NCI-H1930 (cell line): ENCODE measurements at places on chromosomes 4 and X.

GRCh38 chr4:15955670-15956069 lies 7.3 kb downstream of the FGFBP2 start:
- DNase-seq = no peak

- DNase-seq = no peak
Observed at GRCh38 chr4:8778760-8779159, 92.9 kb downstream of the HMX1 start.

GRCh38 chrX:44245733-44246132 lies 97.7 kb downstream of the EFHC2 start:
- peak; percentile 17 for DNase-seq

GRCh38 chr4:7858498-7858897 lies 81.2 kb downstream of the AFAP1 start:
- no peak for DNase-seq

DNA sequence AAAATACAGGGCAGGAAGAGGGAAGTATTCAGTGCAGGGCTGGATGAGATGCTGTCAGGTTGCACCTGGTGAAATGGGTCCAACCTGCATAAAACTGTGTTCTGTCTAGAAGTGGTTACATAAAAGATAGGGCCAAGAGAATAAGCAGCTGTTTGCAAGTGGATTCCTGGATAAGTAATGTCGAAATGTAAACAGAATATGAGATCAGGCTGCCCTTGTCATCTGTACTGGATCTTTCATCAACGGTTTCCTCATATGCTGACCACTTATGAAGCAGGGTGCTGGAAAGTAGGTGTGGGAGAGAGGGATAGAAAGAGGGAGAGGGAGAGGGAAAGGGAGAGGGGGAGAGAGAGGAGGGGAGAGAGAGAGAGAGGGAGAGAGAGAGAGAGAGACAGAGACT lies 349.8 kb upstream of the CPEB2 start:
- no peak for DNase-seq

- DNase-seq = no peak
Observed at GRCh38 chr4:13329340-13329850, 154.7 kb downstream of the RAB28 start.

- DNase-seq = no peak
Observed at GRCh38 chrX:275476-275966, 5.7 kb upstream of the PLCXD1 start.

GRCh38 chr4:167232805-167233684 lies 1.2 kb downstream of the SPOCK3 start:
- no peak for DNase-seq

DNA sequence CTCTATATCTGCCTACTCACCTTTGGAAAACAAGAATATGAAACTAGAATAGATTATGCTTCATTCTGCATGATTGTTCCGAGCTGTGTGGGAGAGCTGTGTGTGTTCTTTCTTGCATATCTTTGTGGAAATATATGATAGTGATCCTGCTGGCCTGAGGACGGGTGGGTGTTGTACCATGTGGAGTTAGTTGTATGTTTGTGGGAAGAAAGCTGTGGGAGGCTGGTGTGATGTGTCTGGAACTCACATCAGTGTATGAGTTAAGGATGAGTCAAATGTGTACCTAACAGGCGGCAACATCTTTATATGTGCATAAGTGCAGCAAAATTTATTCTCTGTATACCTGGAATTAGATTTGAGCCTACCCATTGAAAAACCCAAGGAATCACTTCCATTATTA lies 208.1 kb upstream of the ADGRL3 start:
- DNase-seq = no peak

- no peak for DNase-seq
Observed at GRCh38 chr4:101020956-101021355, 326.4 kb downstream of the PPP3CA start.

- DNase-seq = no peak
Observed at GRCh38 chrX:77436682-77437081, 10.5 kb upstream of the FGF16 start.

- no peak for DNase-seq
Observed at GRCh38 chrX:13290891-13291614, 28.8 kb downstream of the ATXN3L start.

DNA sequence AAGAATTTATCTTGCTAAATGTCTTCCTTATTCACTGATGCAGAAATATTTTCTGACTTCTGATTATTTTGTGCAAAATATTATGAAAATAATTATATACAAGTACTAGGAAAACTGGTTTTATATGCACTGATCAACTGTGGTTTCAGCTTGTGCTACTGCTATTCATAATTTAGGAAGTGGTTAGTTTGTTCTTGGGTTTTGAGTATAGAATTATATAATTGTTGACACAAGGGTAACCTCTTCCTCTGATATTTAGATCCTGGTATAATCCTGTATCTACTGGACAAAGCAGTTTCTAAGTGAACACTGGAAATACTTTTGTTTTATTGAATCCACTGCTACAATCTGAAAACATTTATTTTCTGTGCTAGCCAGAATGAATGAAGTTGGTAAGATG lies 182.8 kb downstream of the PDGFC start:
- DNase-seq = no peak

GRCh38 chr4:1014291-1015167 lies 3.1 kb downstream of the FGFRL1 start:
- DNase-seq = no peak

DNA sequence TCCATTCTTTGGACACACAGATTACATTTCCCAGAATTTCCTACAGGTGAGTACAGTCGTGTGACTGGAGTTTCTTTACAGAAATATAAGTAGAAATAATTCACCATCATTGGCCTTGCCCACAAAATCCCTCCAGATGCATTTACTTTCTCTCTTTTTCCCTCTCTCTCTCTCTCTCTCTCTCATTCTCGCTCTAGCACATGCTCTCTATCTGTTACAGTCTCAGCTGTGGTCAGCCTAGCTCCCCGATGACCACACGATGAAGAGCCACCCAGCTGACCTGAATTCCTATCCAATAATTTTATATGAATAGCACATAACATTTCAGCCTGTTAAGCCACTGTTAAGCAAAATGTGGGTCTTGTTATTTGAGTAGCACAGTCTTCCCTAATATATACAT lies 507.9 kb downstream of the PCDH7 start:
- DNase-seq = no peak

DNA sequence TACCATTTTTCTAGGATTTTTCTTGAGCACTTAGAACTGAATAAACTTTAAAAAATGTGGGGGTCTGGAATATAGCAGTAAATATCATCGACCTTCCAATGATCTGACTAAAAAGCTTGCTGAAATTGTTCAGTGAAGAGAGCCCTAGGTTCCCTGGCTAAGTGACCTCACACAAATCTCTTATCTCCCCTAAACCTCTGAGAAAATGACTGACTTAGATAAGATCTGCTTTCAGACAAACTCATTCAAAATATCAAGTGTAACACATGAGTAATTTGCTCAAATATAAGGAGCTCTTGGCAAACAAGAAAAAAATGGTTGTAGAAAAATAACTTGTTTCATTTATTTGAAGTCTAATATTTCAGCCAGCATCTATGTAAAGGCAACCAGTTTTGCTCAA lies 441.7 kb upstream of the SLIT2 start:
- DNase-seq = no peak

- DNase-seq = no peak
Observed at GRCh38 chr4:147847751-147848590, 116.1 kb downstream of the ARHGAP10 start.

- no peak for DNase-seq
Observed at GRCh38 chr4:29052266-29052665, 1667.9 kb upstream of the PCDH7 start.

GRCh38 chr4:148980782-148981480 lies 538.7 kb upstream of the NR3C2 start:
- DNase-seq = no peak

- DNase-seq = no peak
Observed at GRCh38 chr4:12679217-12679616, 804.9 kb downstream of the RAB28 start.

DNA sequence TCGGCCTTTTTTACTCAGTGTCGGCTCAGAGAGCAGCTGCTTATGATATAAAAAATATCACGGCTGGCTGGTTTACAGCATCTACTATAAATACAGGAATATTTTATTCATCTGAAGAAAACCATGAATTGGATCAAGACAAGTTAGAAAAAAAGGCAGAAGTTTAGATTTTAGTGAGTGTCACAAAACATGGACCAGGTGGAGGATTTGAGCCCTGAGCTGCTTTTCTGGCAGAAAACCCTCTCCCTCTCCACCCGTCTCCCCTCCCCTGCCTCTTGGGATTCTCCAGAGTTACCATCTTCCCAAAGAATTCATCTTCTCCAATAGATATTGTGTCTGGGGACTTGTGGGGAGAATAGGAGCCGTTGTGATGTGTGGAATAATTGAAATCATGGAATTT lies 142.8 kb upstream of the RAI2 start:
- no peak for DNase-seq

DNA sequence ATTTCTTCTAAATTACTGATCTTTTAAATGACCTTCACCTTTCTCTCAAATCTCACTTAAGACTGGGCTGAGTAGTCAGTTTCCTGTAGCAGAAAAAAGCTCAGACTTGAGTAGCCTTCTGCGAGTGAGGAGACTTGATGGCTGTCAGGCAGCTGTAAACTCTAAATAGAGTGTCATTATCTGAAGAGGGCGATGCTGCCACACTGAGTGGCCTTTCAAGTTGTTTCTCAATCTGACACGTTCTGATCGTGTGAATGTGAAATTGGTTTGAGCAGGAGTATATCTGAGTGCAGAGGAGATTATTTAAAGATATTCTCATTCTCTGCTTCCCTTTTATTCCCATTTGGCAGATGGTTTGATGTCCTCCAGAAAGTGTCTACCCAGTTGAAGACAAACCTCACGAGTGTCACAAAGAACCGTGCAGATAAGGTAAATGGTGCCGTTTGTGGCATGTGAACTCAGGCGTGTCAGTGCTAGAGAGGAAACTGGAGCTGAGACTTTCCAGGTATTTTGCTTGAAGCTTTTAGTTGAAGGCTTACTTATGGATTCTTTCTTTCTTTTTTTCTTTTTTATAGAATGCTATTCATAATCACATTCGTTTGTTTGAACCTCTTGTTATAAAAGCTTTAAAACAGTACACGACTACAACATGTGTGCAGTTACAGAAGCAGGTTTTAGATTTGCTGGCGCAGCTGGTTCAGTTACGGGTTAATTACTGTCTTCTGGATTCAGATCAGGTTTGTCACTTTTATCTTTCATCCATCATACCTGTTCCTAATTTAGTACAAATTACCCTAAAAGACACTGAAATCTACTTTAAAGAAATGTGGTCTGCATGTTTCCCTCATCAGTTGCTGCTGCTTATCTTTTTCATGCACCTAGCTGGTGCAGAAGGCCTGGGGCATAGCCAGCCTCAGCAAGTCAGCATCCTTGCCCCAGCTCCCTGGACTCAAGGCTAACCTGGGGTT lies 74.3 kb upstream of the MSANTD1 start:
- no peak for DNase-seq

DNA sequence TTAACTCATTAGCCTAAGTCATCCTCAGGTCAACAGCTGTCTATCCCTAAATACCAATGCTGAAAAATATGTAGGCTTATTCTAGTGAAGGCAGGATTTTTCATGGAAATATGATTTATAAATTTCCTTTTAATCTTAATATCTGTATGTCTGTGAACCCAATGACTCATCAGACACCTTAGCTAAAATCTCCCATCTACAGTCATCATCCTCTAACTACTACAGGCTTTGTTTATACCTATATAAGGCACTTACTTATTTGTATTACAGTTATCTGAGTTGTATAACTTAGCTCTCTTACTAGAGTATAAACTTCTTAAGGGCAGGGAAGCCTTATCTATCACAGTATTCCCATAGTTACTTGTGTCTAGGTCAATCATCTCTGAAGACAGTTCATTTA lies 24.2 kb downstream of the AMMECR1 start:
- DNase-seq = no peak

DNA sequence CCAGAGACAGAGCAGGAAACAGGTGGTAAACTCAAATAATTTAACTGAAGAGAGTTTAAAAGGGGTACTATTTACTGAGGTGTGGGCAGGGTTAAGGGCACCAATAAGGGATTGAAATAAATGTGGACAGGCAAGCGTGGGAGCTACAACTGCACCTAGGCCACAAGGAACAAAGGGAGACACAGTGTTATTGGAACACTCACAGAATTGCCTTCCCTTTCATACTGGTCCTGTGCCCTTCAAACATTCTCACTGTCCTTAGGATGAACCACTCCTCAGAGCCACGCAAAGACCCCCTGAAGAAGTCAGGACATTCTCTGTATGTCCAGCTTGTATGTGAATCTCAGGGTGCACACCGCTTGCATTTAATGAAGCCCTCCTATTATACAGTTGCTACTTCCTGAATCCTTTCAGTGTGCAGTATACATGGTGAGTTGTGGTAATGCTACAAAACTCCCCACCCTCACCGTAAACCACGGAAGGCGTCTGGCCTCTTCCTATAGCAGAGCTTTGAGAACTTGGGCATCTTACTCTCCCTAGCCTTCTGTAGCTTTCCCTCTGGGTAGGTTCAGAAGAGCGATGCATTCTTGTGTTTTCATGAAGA lies 9.6 kb upstream of the MRPL1 start:
- DNase-seq = no peak

GRCh38 chr4:110533940-110534339 lies 58.0 kb downstream of the ENPEP start:
- DNase-seq = no peak

- no peak for DNase-seq
Observed at GRCh38 chr4:169121861-169122382, 111.9 kb upstream of the CBR4 start.

DNA sequence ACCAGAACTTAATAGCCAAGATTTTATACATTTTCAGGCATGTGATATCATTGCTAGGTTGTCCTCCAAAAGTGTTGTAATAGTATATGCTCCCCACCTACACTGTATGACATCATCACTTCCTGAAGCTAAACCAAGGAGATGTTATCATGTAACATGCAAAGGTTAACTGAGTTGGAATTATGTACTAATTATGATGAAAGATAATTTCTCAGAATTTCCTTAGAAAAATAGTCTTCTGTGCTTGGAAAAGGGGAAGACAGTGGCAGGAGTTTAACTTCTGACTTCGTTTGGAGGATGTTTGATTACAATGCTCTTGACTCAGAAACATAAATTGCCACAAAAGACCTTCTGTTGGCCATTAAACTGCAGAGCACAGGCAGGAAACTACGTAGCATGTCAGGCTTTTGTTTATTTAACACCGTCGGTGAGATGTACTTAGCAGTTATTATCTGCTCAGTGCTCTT lies 83.6 kb upstream of the GUCY1A1 start:
- DNase-seq = peak; percentile 1

- DNase-seq = no peak
Observed at GRCh38 chrX:16783452-16783851, 2.8 kb upstream of the TXLNG start.

GRCh38 chrX:40154250-40154852 lies 56.6 kb upstream of the BCOR start:
- DNase-seq = peak; percentile 13
